SK-N-DZ (cell line): ENCODE measurements at places on chromosomes 3 and 15.

DNA sequence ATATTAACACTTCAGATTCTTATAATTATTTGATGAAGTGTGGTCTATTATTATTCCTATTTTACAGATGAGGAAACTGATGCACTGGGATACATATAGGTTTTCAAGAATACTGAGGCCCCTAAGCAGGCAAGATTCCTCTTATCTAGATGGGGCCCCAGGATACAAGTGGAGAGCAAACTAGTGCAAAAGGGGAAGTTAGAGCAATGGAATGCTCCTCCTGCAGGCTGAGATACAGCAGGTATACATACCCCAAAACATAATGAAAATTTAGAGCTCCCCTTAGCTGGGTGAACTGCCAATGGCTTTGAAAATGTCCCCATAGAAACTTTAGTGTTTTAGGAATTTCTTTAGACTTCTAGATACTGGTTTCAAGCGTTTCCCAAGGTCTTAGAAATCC lies 247.1 kb downstream of the CHST2 start:
- no peak for DNase-seq

DNA sequence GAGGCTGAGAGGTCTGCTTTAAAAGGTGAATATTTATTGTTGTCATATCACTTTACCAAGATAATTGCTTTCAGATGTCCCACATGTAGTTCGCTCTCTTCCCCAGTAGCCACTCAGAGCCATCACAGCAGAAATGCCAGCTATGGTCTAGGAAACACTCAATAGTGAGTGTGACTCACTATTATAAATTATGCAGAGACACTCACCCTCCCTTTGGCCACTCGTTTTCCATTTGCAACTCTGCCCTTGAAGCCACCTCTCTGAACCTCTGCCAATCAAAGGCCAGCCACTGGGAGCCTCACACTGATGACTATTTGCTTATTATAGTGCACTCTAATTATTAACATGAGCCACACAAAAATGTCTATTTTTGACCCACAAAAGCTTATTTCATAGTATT lies 328.1 kb upstream of the ATP10A start:
- no peak for DNase-seq

DNA sequence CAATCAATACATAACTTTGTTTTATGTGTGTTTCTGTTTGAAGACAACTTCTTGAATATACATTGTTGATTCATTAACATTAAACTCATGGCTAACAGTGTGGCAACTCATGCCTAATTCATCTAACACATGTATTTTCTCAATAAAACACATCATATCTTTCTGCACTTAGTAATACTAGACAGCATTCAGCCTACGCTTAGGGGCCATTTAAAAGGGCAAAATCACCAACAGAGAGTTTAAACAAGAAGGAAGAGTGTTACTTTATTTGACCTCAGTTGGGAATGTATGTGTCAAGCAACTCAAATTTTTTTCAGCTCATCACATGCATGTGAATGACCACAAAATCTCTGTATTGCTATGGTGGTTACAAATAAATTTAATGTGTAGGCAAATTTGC lies 128.8 kb upstream of the AADACL2 start:
- DNase-seq: no peak

- DNase-seq: no peak
These were observed 399.9 kb upstream of the CBLB start for GRCh38 chr3:106268696-106269095.

- DNase-seq: no peak
These were observed 29.7 kb downstream of the EFCAB12 start for GRCh38 chr3:129398803-129399144.

DNA sequence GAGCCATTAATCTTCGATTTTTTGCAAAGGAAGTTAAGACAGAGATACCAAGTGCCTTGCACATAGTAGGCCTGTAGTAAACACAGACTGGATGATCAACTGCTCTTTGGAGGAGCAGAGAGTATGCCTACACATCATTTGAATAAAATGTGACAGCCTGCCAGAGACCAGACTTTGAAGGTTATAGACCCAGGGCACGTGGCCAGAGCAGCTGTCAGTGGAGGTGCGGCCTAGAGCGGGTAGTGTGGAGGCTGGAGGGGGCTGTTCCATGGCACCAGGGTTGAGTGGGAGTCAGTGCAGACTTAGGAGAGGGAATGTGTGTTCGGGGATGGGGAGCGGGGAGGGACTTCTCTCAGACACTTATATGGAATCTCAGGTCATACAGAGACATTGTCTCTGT lies 80.8 kb downstream of the SMAD3 start:
- no peak for DNase-seq

DNA sequence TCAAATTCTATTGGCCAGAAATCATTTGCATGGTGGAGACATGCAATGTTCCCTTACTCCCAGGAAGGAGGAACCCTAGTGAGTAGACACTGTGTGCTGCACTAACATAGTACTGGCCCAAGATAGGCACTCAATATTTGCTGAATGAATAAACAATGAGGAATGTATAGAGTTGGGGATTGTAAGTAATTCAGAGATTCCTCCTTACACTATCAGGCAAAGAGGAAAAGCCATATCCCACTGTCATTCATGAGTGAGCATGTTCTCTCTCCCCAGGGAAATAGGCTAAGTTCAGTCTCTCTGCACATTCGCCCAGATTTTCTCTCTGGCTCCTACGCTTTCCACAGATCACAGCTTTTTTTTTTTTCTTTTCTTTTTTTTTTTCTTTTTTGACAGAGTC lies 154.9 kb upstream of the WNT5A start:
- no peak for DNase-seq

DNA sequence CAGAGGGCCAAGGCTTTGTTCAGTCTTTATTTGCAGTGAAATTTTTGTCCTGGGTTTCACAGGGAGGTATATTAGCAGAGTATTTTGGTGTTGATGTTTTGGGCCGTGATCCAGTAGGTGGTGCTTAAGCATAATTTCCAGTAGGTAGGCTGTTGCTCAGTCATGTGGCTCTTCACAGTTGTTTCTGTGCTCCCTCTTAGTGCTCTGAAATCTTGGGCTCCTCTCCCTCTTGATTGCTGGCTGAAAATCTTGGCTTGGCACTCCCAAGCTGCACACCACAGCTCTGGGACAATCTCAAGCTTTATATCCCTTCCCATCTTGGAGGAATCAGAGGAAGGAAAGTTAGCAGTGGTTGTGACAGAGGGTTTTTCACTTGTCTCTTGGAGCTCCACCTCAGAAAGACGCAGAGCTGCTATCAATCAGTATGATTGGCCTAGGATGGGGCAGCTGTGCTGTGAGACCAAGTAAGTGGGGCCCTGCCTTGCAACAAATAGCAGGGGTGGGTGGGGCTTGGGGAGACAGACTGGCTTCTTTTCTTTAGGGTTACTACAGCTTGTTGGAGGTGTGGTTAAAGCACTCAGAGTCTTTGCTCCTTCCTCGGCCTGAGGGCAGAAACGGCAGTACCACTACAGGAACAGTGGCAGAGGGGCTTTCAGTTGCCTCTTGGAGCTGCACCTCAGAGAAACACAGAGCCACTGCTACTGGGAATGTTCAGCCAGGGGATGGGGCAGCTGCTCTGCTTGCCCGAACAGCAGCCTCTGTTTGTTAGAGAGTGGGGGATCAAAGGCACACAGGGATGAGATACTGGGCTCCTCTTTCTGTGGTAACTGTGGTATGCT lies 627.0 kb downstream of the SI start:
- peak; percentile 11 for DNase-seq

DNA sequence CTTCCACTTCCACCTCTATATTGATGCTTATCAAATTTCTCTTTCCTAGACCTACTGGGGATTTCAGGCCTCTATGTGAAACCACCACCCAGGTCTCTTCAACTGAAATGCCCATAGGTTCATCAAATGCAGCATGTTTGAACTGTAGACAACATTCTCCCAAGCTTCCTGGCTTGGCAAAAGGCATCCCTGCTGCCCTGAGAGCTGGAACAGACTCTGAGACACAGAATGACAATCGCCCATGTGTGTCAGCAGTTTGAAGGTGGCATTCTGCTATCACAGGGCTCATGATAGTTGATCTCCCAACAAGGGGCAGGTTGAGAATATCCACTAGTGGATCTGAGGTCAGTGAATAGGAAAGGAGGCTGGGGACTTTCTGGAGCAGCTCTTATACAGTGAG lies 200.7 kb downstream of the RPLP1 start:
- no peak for DNase-seq
